ENCODE measurements at places on chromosomes 6 and 20.

DNA sequence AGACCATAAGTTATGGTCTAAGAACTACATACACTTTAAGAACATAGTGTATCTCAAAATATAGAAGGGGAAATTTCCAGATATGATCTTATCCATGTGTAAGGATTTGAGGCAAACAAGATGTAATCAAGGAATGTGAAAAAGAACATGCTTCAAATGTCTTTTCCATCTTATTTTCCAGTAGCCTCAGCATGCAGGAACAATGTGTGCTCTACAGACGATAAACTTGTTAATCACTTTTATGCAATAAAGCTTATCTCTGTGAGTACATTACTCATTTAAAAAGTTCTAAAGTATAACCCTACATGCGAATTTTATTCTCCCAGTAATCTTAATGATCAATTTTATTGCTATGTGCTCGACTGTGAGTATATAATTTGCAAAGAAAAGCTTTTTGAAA is 185.2 kb downstream of the ALDH8A1 start:
- no peak for DNase-seq

DNA sequence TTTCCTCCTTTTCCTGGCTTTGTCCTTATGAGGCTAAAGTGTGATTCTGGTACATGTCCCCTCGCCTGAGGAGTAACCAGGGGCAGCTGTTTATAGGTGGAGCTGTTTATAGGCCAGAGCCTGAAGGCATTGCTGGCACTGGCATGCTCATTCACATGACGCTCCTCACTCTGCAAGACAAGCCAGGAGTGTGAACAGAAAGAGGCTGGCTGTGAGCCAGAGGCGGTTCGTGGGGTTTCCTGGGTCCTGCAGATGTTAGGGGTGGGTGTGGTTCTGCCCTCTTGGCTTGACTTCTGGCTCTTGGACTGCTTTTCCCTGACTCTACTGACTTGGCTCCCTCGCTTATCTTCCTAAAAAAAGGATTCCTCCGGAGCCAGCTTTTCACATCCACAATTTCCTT is 12.8 kb upstream of the MDFI start:
- no peak for DNase-seq

GRCh38 chr6:105384004-105384403 is 18.9 kb downstream of the PREP start:
- no peak for DNase-seq

DNA sequence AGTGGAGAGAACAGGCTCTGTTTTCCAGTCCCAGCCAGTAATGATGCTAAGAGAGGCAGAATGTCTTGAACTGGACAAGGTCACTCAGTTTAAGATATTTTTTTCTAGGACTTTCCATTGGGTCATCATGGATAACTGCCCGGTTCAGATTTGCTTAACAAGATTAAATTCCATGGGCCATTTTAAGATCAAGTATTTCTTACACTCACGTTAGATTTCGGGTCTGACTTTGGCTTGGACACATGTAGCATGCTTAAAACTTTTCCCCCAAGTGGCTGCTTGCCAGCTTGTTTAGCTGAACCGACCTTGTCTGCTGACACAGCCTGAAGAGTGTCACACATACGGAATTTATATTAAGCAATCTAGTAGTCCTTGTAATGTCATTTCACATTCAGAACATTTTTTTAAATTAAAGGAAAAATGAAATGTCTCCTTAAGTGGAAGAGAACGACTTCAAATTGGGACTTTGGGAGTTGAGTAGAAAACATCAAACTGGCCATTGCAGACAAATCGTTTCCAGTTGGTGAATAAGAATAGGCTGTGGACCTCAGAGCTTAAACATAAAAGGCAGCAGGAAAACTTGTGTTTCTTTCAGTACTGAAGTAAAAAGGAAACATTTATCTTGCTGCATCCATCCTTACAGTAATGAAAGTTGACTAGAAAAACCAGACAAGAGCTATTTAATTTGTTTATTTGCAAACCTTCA is 29.0 kb downstream of the ARMC2 start:
- no peak for DNase-seq

DNA sequence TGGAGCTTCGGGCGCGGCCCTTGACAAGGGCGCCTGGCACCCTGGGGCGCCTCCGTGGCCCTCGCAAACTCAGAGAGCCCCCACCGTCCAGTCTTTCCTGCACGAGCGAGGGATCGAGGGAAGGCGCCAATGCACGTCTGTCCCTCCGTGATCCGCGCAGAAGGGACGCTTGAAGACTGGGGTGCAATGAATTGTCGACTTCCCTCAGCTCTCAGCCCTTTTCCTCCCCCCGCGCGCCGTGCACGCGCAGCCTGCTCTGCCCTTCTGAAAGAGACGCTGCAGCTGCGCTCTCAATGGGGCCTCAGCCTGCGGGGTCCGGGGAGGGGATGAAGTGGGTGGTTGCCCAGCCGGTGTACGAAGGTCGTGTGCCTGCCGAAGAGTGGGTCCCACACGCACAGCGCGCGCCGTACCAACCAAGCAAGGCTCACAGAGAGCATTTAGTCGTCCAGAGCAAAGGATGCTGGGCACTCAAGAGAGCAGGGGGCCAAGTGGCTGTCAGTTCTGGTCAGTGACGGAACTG is 5.5 kb upstream of the SOX4 start:
- DNase-seq: peak; percentile 73

- DNase-seq: no peak
These were observed 1458.6 kb upstream of the EYS start for GRCh38 chr6:67165606-67166005.

DNA sequence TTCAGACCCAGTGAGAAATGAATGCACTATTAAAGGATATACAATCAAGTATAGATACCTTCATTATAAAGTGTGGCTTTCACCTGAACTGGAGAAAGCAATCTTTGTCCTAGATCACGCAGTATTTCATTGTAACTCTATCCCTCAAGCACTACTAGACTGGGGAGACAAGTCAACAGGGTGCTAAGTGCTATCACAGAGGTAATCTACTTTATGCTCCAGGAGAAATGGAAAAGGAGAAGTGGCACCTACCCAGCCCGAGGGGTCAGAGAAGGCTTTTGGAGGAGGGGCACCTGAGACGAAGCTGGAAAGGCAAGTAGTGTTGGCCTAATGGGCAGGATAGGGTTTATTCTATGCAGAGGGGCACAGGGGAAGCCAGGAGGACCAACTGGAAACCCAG is 17.1 kb downstream of the ZHX3 start:
- no peak for DNase-seq

DNA sequence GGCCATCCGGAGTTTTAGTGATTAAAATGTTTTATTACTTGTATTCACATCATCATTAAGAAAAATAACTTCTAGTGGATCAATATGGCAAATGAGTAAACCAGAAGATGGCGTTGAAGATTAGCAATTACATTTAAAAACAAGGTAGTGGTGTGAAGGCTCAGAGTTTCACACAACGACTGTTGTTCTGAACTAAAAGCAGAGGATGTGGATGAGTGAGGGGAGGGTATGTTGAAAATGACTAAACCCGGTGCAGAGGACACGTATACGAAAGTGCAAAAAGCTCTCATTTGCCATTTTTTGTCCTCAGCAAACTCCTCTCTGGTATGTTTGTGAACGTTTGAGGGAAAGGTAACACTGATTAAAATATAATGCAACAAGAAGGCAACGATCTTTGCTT is 1.9 kb upstream of the IRF4 start:
- no peak for DNase-seq

GRCh38 chr20:37903317-37904007 is 535 bp downstream of the VSTM2L start:
- DNase-seq: no peak

DNA sequence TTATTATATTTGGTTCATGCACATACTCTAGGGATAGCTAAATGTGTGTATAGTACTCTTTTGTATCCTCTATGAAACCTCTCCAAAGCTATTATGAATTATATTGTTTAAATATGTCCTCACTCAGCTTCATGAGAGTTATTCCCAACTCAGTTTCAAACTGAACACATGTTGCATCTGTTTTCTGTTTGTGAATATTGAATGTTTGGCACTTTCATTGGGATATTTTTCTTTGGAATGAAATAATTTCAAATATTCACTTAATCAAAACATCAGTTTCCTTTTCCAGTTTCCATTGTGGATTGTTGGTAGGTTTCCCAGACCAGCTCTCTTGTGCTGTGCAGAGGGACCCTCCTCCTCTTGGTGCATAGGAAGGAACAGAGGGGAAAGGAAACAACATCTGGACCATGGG is 46.6 kb downstream of the HDAC2 start:
- no peak for DNase-seq

- DNase-seq: no peak
These were observed 530.2 kb upstream of the MAN1A1 start for GRCh38 chr6:119879731-119880130.

GRCh38 chr6:29946223-29947076 is 4.1 kb downstream of the HLA-A start:
- no peak for DNase-seq

GRCh38 chr20:3082955-3083952 is 1.3 kb downstream of the AVP start:
- DNase-seq: peak; percentile 71

GRCh38 chr6:11806561-11807317 is 28.1 kb upstream of the ADTRP start:
- no peak for DNase-seq

DNA sequence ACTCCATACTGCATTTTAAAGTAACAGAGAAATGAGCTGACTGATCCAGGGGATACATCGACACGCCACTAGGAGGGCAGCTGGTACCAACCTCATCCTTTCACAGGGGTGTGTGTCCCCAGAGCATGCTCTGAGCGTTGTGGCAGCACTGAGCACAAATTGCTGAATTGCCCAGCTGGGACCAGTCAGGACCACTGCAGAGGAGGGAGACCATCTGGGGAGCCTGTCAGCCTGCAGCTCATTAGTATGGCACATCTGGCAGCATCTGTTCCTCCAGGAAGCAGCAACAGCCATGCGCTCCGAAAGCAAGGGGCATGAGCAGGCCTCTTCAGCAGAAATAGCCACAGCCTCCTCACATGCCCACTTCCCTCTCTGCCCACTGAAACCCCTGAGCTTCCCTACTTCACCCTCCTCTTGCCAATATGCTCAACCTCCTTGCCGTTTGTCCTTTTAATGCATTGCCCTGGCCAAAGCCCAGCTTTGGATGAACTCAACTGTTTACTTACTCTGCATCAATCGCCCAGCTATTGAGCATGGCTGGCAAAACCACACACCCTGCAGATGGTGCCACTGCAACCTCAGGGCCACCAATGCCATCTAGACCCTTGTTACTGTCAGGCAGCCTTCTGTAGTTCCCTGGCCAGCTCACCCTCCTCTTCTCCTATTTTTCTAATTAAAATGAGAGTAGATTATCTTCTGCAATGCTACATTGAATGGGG is 77.6 kb upstream of the NEDD9 start:
- DNase-seq: no peak

- DNase-seq: peak; percentile 30
These were observed 73.6 kb downstream of the NDUFAF5 start for GRCh38 chr20:13858439-13858838.

GRCh38 chr20:62482146-62482809 is 6.5 kb upstream of the GATA5 start:
- DNase-seq: no peak

GRCh38 chr6:13140980-13141379 is 187.4 kb downstream of the TBC1D7 start:
- no peak for DNase-seq

DNA sequence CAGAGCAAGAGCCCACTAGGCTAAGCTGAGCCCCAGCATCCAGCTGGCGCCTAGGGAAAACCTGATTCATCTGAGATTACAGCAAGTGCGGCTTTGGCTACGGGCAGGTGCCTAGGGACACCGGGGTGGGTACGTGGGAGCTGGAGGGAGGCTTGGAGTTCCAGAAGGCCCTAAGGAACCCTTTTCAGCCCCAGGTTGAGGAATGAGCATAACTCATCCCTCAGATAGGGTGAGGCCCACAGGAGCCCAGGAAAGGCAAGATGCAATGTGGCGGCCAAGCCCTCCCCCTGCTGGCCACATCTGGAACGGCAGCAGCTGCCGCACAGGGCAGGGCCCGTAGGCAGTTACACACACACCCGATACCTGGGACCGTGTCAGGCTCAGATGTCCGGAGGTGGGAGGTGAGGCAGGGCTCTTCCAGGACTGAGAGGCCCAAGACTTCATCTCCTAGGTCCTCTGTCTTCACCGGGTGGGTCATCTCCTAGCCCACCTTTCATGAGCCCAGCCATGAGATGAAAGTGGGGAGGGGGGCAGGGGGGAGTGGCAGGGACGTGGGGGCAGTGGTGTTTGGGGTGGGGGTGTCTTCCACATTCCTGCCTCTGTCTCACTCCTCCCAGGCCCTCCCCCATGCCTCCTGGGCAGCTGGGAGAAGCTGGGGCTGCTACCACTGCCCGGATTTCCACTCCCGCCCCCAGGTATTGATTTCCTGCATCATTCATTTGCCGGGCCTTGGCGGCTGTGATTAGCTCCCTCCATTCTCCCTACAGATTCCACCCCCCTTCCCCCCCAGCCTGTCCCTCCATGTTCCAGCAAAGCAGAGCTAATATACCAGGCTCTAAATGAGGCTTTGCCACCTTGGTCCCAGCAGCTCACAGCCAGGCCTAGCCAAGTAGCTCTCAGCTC is 5.5 kb downstream of the MDGA1 start:
- DNase-seq: peak; percentile 76

DNA sequence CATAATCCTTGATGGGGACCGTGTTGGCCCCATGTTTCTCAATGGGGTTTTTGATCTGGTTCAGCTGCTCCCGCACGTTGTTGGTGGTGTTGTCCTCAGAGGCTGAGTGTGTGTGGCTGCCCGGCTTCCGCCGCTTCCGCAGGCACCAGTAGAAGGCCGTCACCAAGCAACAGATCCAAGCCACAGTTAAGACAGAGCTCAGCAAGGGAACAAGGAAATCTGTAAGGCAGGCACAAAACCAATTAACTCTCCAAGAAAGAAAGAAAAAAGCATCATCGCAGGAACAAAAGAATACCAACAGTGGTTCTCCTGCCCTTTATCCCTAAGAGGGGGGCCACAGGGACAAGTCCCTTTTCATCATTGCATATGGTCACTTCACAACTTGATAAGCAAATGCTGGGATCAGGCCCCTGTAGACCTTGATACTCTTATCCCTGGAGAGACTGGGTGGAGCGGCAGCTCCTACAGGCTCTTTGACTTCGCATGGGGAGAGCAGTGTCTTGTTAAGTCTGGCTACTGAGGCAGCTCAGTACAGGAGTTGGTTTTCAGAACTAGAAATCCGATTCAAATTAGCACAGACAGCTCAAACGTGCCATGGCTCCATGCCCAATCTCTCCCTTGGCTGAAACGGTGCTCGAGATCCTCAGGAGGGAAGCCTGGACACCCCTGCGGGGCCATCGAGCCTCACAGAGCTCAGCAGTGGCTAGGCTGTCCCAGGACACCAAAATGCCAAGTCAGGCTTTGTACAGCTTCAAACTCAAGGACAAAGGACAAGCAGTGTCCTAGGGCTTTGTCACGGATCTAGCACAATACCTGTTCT is 33.9 kb downstream of the JAG1 start:
- no peak for DNase-seq

GRCh38 chr6:11093376-11093625 is 333 bp upstream of the SMIM13 start:
- DNase-seq: no peak

DNA sequence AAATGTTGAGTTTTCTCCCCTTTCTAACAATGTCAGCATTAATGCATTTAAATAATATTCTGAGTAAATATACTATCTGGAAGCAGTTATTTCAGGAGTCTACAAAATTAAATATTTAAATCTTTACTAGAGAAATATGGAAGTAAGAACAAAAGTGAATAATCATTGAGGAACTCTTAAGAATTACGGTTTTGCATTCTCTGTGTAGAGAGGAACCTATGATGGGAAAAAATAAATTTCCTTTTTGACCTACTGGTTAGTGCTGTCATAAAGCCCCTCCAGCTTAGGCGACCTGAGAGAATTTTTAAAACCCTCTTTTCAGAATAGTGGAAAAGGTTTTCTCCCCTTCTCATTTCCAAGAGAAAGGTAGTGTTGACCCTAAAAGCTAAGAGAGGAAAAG is 64.8 kb downstream of the ATXN1 start:
- DNase-seq: no peak
